Midbrain (tissue), 1 donor: ENCODE measurements at places on chromosomes 6 and 20.
A peak's percentile ranks its signal among the peaks of the same experiment; 100 is the strongest.

GRCh38 chr6:125363824-125364165 lies 62.0 kb upstream of the HDDC2 start:
- no peak for DNase-seq

- no peak for DNase-seq
Measured at GRCh38 chr20:50371878-50372769, 138.1 kb upstream of the PTPN1 start.

DNA sequence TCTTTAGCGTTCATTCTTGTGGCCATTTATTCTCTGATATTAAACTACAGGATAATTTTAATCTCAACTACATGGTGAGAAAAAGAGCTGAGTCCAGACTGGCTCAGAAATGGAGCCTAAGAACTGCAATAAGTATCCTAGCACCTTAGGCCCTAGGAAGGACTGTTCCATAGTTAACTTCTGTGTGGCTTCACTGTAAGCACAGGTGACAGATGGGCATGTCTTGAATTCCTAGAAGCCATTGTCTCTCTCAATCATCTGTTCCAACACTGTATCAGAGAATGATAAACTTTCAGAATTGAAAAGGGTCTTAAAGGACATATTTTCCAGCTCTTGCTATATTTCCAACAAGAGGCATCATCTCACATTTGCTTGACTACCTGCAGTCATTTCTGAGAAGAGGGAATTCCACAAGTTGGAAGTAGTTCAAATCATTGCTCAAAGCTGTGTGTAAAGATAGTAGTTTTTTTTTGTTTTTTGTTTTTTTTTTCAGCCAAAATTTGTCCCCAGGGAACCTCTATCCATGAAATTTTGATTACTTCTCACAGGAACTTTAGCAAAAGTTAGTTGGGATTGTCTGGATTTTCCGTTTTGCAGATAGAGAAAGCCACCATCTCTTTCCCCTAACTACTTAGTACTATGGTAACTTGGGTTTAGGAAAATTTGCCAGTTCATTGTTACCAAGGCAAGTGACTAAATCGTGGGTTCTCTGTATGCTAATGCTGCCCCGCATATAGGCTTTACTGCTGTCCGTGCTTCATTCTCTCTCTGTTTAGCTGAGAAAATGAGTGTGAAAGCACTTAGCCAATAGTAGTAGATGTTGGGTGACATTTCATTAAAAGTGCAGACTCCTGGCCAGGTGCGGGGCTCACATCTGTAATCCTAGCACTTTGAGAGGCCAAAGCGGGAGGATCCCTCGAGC lies 47.2 kb downstream of the KCNS1 start:
- DNase-seq = no peak

- DNase-seq = no peak
Measured at GRCh38 chr20:46230106-46230491, 78.2 kb downstream of the CDH22 start.

- no peak for DNase-seq
Measured at GRCh38 chr20:10846766-10847165, 173.0 kb upstream of the JAG1 start.

DNA sequence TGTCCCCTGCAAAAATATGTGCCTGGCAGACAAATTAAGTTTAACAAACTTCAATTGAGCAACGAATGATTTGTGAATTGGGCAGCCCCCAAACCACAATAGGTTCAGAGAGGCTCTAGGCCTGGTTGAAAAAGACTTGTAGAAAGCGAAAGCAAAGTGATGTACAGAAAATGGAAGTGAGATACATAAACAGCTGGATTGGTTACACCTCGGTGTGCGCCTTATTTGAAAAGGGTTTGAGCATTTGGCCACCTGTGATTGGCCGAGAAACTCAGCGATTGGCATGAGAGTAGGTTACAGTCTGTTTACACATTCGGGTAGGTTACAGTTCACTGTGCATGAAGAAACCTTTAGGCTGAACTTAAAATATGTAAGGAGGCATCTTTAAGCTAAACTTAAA lies 136.9 kb downstream of the CD83 start:
- DNase-seq = no peak

- no peak for DNase-seq
Measured at GRCh38 chr20:5606350-5606749, 143.9 kb upstream of the SHLD1 start.

GRCh38 chr6:56567501-56567900 lies 75.2 kb downstream of the DST start:
- no peak for DNase-seq

GRCh38 chr6:137697267-137697938 lies 169.7 kb upstream of the TNFAIP3 start:
- no peak for DNase-seq

GRCh38 chr6:158475344-158476302 lies 84.3 kb upstream of the TMEM181 start:
- DNase-seq = no peak

GRCh38 chr20:45419188-45420091 lies 3.5 kb downstream of the PIGT start:
- peak; percentile 35 for DNase-seq

- DNase-seq = no peak
Measured at GRCh38 chr6:81787313-81788068, 35.0 kb upstream of the TENT5A start.

DNA sequence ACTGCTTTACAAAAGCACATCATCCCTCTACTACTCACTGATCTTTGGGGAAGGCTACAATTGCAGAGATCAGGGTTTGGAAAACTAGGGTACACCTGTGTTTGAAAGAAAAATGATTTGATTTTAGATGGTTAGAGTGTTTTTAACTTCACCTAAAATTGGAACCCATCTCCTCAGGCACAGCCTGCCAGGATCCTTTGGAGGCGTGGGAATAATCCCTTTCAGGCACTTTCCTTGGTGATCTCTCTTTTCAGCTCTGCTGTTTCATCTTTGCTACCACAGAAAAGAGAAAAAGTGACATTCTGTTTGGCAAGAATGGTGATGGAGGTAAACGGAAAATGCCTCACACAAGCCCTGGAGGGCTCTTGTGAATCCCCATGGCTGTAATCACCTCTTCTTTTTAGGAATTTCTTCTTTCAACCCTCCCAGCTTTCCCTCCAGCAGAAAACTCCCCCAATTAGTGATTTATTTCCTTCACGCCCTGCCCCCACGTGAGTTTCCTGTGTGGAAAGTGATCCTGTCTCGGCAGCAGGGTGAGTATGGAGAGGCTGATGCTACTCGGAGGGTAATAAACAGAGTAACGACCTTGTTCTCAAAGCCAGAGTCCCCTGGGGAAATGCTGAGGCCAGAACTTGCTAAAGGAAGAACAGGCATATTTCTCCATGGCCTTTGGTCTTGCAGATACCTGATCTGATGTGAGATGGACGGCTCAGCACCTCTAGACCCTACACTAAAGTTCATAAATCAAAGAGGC lies 9.2 kb downstream of the KCNG1 start:
- no peak for DNase-seq

- no peak for DNase-seq
Measured at GRCh38 chr6:157608221-157609075, 214.6 kb upstream of the SNX9 start.

GRCh38 chr6:20817806-20818320 lies 283.6 kb downstream of the CDKAL1 start:
- no peak for DNase-seq

DNA sequence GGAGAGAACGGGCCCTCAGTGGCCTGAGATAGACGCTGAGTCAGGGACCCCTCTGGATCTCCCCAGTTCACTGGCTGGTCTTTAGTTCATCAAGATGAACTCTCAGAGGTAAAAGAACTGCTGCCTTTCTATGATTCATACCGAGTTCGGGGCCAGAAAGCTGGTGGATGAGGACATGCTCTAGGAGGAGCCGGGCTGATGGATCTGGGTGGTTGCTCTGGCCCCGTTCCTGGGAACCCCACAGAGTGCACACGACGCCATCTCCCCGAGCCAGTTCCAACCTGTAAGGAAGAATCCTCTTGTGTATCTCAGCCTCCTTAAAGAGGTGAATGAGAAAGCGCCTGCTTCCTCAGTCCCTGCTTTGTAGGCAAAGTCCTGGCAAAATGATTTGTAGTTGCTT lies 142.6 kb upstream of the PDE10A start:
- no peak for DNase-seq

DNA sequence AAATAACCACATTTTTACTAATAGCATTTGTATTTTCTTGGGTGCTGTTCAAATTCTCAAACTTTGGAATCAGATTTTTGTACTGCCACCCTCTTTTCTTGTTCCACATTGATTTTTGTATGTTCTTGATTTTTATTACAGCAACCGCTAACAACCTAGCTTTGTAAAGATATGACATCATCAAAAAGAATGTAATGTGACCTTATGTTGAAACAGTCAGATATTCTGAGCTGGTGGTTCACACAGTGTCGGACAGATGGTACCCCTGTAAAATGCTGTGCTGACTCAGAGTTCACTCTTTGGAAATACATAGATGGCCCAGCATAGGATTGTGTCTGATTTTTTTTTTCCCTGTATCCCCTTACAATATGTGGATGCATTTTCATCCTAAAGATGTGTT lies 118.9 kb downstream of the QKI start:
- DNase-seq = no peak

- DNase-seq = no peak
Measured at GRCh38 chr20:3158968-3159431, 665 bp downstream of the FASTKD5 start.

GRCh38 chr20:49291200-49291599 lies 13.3 kb upstream of the ZNFX1 start:
- DNase-seq = no peak

DNA sequence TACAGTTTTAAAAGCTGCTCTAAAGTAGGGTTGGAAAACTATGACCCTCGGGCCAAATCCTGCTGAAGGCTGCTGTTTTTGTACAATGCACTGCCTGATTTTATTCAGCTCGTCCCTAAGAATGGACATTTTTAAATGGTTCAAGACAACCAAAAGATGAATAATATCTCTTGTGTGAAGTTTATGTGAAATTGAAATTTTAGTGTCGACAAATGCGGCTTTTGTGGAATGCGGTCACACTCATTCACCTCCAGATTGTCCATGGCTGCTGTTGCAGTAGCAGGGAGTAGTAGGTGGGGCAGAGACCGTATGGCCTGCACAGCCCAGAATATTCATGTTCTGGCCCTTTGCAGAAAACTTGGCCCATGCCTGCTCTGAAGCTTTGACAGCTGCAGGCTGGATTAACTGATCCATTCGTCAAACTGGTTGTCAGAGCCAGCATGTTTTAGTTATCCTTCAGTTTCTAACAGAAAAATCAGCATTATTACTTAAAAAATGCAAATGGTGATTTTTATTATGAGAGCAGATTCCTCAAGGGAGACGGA lies 91.6 kb downstream of the PSMG4 start:
- no peak for DNase-seq

GRCh38 chr6:56528412-56528841 lies 114.3 kb downstream of the DST start:
- DNase-seq = no peak

GRCh38 chr6:112189494-112189893 lies 64.9 kb downstream of the LAMA4 start:
- no peak for DNase-seq

DNA sequence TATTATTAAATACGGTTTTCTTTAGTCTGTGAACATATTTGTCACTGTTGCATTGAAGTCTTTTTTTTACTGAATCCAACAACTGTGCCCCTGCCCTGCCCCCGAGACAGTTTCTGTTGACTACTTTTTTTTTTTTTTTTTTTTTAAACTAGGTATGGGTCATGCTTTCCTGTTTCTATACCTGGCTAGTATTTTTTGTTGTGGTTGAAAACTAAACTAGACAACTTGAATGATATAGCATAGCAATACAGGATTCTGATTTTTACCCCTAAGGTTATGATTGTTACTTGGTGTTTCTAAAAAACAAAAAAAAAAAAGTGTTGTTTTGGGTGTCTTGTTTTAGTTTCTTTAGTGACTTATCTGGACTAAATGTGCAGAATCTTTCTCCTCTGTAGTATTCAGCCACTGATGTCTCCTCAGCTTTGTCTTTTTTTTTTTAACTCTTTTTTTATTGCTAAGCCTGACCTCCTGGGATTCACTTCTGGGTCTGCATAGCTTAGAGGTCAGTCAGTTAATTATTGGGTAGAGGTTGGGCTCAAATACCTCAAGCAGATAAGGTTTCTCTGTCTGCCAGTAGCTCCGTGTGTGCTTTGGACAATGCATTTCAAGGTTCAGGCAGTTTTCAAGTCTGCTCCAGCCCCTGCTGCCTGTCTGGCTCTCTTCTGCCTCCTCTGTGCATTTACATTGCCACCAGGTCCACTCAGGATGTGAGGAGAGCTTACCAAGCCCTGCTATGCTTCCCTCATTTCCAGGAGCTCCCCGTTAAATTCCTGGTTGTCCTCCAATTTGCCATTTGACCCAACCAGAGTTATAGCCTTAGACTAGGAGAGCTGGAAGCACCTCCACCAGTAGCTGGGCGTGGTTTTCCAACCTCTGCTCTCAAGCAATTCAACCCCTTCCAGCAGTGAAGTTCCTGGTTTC lies 91.4 kb downstream of the SYNDIG1 start:
- no peak for DNase-seq

- DNase-seq = no peak
Measured at GRCh38 chr6:127475135-127475822, 16.1 kb upstream of the KIAA0408 start.

GRCh38 chr20:41654292-41654691 lies 36.1 kb upstream of the CHD6 start:
- DNase-seq = no peak

DNA sequence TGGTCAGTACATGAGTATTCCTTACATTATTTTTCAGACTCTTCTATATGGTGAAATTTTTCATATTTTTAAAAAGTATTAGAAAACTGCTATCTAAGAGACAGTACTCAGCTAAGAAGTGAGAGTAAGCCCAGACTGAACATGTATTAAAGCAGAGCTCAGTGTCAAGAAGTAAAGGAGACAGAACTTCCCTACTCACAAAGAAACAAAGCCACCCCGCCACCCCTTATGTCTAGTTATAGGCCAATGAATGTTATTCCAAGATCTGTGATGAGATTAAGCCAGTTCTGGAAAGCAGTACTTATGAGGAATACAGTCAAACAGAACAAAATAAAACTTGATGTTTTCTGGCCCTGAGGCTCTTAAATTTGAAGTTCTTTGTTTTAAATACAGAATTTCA lies 114.5 kb downstream of the RNGTT start:
- no peak for DNase-seq

- DNase-seq = no peak
Measured at GRCh38 chr6:15131651-15132061, 114.2 kb upstream of the JARID2 start.

DNA sequence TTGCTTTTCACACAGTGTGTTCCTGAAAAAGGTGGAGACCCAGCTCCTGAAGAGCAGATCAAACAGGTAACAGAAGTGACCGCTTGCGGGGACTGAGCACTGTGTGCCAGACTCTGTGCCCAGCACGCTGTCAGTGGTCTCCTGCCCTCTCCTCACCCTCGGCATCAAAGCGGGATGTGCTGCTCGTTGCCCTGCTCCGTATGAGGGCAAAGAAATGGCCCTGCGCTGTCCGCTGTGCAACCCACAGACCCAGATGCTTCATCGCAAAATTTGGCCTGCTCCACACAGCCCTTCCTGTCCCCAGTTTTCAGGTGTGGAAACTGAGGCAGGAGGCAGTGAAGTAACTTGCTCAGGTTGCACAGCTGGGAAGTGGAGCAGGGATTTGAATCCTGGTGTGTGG lies 13.7 kb downstream of the UQCC2 start:
- no peak for DNase-seq

DNA sequence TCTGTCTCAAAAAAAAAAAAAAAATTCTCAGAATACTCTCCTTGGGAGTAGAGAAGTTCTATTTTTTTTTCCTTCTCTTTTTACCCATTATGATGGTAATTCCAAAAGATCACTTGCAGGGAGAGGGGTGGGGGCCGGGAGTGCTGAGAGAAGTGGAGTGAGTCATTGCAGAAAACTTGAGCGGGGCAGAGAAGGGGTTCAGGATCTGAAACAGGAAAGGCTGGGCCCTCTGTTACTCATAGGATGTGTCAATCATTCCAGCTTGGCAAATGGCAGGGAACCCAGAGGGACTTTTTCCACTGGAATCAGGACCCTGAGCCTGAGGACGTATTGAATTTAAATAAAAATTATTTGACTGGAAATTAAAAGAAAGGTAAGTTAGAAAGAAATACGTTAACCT lies 111.4 kb upstream of the ARMC2 start:
- no peak for DNase-seq
